NCI-H226 (cell line): ENCODE measurements at places on chromosomes 16 and 17.

DNA sequence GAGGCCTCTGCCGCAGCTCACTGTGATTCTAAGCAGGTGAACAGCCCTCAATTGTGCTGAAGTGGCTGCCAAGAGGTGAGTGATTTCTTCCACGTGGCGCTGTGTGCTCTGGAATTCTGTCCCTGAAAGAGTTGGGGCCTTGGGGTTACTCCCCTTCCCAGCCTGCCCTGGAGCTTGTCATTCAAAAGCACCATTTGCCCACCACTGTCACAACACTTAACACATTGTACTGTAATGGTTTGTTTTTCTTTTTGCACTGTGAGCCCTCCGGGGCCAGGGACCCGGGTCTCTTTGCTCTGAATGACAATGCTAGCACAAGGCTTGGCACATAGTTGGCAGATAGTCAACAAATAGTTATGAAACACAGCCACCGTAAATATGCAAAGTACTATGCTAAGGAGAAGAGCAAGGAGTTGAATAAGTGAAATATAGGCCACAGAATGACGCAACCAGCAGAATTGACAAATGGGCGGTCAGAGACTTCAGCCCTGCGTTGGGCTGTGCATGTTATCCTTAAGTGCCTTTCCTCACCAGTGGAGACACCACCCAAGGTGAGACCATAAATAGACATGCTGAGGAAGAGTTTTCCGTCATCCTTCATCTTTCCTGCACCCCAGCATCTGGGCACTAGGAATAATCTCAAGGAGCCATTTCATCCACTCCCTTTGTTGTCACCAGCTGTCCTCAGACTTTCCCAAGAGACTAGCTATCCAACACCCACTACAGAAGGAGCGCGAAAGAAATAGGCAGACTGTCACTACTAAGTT, 112.0 kb upstream of the DNAH9 start:
- no peak for DNase-seq

- DNase-seq: no peak
Measured at GRCh38 chr17:65442250-65442649, 119.2 kb downstream of the AXIN2 start.

DNA sequence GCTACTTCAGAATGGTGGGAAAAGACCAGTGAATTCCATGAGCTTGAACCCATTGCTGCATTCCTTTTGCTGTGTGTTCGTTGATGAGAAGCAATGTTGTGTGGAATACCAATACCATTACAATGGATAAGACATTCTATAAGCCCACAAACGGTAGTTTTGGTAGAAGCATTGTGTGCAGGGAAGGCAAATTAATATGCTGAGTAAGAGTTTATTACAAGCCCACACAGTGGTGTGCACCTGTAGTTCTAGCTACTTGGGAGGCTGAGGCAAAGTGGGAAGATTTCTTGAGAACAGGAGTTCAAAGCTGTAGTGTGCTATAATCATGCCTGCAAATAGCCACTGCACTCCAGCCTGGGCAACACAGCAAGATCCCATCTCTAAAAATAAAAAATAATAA, 19.9 kb upstream of the TENT4B start:
- DNase-seq: no peak

DNA sequence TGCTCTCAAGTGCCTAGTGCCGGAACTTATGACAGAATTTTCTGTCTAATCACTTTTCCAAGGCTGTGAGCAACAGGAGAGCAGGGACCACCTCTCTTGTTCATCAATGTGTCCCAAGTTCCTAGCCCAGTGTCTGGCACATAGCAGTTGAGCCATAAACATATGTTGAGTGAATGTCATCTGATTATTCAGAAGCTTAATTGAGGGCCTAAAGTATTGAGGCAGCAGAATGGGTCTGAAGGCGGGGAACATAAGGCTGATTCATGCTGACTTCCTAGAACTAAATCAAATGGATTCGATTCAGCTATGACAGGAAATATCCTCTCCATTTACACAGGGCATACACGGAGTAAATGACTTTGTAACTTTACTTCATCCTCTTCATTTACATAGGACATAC, 438.0 kb upstream of the ZFHX3 start:
- DNase-seq: no peak

DNA sequence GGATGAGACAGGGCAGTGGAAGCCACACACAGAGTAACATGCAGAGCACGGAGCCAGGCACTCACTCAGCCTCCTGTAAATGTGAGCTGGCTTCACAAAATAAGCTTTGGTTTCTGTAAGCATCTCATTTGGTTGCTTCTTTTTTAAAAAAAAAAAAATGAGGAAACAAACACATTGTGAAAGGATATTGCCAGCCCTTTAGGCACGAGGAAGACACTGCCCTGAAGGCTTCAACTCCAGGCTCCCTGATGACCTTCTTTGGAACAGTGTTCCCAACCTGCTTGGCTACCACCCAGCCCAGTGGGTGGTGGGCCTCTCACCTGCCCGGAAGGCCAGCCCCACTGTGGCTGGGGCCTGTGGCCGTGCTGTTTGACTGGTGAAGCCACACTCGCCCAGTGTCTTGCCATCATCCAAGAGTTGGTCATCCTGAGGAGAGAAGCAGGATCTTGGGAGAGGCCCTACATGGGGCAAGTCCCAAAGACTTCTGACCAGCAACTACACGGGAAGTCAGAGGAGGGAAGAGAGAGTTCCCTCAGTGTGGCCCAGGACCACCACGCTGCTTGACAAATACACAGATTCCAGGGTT, 1.9 kb downstream of the ELOB start:
- no peak for DNase-seq

GRCh38 chr16:1820096-1820945, 6.3 kb downstream of the HAGH start:
- no peak for DNase-seq

GRCh38 chr17:1920948-1921351, 91.1 kb downstream of the RPA1 start:
- DNase-seq: no peak

DNA sequence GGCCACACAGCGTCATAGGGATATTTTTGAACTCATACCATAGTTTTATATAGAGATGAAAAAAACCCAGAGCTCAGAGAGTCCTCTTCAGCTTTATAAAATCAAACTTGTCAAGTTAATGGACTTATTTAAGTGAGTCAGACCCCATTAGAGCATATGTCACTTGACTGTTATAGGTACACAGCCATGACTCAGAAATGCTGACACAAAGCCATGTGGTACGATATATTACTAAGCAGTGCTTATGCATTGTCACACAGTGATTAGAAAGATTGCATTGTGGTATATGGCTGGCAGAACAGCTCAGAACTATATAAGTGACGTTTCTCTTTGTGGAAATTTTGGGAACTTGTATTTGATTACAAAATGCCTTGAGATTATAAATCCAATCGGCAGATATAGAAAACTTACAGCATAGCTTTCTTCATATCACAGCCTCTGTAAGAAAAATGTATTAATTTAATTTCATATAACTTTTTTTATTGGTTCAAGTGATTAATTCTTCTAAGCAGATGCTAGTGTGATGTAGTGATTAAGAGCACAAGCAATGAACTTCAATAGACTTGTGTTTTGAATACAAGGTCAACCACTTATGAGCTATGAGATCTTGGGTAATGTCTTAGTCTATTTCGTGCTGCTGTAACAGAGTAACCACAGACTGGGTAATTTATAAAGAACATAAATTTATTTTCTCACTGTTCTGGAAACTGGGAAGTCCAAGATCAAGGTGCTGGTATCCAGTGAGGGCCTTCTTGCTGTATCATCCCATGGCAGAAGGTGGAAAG, 25.8 kb upstream of the GINS3 start:
- DNase-seq: peak; percentile 16

GRCh38 chr17:76353004-76353598, 615 bp downstream of the PRPSAP1 start:
- DNase-seq: no peak

DNA sequence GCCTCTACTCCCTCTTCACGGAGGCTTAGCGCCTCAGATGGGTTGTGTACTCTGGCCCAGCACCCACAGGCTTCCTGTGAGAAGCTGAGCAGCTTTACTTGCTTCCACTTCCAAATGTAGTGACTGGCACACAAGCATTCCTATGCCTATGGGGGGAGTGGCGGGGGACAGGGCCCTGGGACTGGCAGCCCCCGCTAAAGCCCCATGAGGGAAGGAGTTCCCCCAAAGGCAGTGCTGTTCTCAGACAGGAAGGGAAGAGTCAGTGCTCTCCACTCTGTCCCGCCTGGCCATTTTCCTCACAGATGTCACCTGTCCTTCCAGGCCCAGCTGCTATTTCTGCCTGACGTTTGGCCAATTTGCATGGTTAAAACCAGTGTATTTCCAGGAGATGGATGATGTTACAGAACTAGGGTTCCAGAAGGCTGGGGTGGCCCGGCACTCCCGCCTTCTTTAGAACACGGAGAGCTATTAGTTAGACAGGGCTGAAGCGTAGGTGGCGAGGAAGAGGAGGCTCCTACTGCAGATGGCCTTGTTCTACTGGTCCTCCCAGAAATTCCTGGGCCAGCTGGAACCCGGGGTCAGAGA, 83.9 kb upstream of the FBXO47 start:
- DNase-seq: no peak

- peak; percentile 99 for DNase-seq
Measured at GRCh38 chr16:85350973-85351372, 238.7 kb upstream of the CIBAR2 start.

DNA sequence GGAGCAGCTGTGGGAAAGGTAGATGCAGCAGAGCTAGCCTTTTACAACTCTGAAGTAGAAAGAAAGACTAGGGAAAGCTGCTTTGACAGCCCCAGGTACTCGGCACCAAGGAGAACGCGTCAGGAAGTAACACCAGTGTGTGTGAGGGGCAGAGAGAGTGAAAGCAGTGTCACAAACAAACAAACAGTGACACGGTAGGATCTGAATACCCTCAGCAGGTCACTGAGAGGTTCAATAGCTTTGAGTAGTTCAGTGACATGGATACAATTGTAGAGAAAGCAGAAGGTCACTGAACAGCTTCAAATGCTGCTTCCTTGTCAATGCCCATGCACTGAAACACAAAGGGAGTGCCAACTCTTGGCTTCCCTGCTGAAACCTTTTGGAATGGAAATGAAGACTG, 150.3 kb upstream of the C17orf78 start:
- no peak for DNase-seq

- DNase-seq: no peak
Measured at GRCh38 chr17:45334701-45335677, 18.2 kb upstream of the MAP3K14 start.

GRCh38 chr16:13322336-13322735, 420.9 kb downstream of the SHISA9 start:
- no peak for DNase-seq

- no peak for DNase-seq
Measured at GRCh38 chr17:17386094-17386800, 83.1 kb downstream of the NT5M start.

DNA sequence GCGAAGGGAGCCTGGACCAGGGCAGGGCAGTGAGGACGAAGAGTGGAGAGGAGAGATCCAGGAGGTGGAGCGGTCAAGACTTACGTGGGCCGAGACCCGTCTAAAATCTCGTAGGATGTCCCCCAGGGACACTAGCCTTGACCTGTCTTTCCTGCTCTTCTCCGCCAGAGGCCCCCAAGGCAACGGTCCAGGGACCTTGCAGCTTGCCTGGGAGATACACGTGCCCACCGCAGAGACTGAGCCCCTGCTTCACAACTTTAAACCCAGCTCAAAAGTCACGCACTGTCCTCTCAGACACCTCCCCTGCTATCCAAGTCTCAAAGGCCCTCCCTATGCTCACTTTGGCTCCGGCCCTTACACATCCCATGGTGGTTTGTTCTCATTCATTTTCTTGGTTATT, 9.4 kb downstream of the TIGD7 start:
- no peak for DNase-seq

DNA sequence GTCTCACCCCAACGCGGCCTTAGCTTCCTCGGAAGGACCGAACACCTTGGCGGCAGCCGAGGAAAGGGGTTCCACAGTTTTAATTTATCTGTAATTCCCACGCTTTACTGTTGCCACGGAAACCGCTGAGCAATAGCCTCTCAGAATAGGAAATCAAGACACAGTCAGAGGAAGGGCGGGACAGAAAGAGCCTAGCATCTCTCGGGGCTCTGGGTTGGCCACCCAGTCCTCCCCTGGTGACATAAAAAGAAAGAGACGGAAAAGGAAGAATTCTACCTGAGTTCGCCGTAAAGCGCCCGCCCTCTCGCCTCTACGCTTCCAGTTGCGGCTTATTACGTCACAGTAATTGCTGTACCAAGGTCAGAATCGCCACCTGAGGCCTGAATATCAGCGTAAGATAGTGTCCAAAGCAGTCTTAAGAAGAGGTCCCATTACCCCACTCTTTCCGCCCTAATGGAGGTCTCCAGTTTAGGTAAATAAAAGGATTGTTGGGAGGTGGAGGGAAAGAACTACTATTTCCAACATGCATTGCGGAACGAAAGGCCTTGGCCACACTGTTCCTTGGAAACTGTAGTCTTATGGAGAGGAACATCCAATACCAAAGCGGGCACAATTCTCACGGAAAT, 761 bp upstream of the NBR1 start:
- DNase-seq: peak; percentile 95

DNA sequence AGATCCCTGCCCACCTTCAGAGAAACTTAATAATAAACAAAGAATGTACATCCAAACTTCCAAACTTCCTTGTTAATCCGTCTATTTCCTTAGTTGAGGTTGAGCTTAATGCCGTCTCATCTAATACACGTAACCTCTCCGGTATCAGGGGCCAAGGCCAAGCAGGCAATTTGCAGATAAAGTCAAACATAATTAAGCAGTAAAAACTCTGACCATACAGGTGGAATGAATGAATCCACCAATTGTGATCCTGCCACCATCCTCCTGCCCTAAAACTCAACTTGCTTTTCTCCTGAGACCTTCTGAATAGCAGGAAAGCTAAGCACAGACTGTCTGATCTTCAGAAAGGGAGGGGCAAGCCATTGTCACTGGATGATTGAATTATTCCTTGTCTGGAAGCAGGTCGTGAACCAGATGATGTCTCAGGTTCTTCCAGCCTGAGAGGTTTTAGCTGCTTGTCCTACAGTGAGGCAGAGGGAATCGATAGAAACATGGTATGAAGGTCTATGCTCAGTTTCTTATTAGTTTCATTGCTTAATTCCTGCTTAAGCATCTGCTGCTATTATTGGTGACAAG, 1111.8 kb upstream of the EEF2KMT start:
- DNase-seq: no peak

DNA sequence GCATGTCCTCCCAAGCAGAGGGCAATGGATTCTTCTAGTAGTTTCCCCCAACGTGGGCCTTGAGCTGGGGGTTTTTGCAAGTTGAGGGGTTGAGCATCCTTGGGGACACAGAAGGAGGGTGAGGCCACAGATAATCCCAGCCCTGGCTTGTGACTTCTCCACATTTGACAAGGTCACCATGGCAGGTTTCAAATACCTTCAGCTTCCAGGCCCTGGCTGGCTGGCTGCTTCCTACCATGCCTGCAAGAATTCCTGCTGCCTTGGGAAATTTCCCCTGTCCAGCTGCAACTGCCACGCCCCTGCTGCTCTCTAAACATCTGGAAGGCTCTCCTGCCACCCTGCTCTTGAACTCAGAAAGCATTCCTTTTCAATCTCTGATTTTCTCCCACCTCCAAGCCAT, 41.3 kb downstream of the HS3ST2 start:
- DNase-seq: no peak

GRCh38 chr17:70136131-70136530, 33.2 kb upstream of the KCNJ2 start:
- DNase-seq: no peak
